ENCODE measurements at places on chromosomes 1 and 21. TPM values are rescaled to one million over a fixed set of nuclear protein-coding genes. Genes with fewer than 3 reads are reported as not detected.

DNA sequence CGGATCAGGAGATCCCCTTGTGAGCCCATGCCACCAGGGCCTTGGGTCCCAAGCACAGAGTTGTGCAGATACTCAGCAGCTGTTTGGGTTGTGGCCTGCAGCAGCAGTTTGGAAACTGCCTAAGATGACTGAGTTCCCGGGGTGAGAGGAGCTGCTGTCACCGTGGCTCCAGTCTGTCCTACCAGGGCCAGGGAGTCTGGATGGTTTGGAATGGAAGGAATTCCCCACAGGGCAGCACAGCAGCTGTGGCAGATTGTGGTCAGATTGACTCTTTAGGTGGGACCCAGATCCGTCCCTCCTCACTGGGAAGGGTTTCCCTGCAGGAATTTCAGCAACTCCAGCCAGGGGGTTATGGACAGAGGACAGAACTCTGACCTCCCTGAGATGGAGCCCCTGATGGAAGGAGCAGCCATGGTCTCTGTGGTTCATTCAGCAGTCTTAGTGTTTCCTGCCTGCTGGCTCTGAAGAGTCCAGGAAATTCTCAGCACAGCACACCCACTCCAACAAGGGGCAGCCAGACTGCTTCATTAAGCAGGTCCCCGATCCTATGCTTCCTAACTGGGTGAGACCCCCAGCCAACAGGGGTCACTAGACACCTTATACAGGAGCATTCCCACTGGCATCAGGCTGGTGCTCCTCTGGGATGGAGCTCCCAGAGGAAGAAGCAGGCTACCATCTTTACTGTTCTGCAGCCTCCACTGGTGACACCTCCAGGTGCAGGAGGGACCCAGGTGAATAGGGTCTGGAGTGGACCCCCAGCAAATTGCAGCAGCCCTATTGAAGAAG lies 51.5 kb upstream of the TNFSF4 start:
- no peak for DNase-seq

DNA sequence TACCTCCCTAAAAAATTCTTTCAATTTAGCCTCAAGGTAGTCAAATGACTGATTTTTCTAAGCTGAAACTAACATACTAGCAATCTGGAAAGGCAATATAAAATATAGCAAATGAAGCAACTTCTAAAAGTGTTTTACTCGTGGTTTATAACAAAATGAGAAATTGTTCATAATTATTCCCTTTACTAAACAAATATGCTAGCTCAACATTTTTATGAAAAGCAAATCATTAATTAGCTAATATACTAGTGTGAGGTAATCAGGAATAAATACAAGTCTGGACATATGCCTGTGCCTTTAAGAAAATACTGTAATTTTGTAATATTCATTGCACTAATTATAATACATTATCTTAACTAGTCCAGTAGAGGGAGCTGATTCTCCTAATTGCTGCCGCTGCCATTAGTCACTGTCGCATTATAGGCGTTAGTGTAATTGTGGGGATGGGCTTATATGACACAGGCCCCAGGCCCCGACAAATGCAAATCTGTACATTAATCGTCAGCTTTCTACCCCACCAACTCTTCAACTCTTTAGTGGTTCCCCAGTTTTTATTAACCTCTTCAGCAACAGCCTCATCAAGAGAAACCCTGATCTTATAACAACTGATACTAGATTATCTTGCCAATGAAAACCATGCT lies 160.9 kb downstream of the GABPA start:
- peak; percentile 37 for DNase-seq

The TTC39A gene
- total RNA-seq: not detected

The AVPR1B gene
- not detected for total RNA-seq

The REN gene
- total RNA-seq: not detected

The LIPI gene
- total RNA-seq: not detected

DNA sequence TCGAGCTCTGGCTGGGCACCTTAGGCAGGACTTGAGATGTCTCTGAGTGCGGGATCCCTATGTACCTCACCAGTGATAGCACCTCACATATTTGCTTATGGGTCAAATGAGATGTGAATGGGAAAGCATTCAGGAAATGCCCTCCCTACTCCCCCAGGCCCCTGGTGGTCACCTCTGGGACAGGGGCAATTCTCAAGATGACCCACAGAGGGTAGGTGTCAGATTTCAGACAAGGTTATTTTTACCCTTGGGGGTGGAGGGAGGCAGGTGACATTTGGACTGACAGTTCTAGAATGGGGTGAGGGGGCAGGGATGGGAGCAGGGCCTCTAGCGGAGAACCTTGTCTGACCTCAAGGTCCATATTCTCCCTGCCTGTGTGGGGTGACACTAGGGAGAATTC lies 27.1 kb downstream of the ACOT11 start:
- DNase-seq: no peak

DNA sequence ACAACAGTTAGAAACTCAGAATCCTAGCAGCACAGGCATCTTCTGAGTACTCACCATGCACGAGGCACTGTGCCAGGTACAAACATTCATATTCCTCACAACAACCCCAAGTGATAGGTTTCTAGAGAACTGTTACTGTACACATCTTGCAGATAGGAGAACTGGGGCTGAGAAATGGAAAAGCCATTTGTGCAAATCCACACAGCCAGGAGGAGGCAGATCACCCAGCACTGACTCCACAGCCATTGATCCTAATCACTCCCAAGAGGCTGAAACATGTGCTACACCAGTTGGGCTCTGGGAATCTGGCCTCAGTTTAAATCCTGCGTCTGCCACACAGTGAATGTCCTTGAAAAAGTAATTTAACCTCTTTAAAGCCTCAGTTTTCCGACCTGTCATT lies 151.0 kb downstream of the ST6GALNAC5 start:
- DNase-seq: no peak

DNA sequence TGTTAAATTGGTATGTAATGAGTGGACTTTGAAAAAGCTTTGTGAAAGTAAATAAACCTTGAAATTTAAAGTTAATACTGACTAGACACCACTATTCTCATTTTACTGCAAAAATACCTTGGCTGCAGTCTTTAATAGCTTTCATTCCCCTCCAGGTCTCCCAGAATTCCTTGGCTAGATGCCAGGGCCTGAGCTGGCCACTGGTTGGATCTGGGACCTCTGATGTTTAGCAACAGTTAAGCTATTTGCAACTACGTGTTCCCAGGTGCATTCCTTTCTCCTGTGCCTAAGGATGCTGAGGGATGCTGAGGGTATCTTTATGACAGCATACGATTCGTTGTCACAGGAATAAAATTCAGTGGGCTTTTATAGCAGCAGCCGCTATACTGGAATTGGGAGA lies 938.7 kb downstream of the TTLL7 start:
- DNase-seq: no peak

Measured in activated naive CD4-positive, alpha-beta T cell treated with anti-CD3 and anti-CD28 coated beads for 36 hours (primary cell).